Effector CD4-positive, alpha-beta T cell (primary cell): ENCODE measurements at places on chromosomes 3 and 15.

DNA sequence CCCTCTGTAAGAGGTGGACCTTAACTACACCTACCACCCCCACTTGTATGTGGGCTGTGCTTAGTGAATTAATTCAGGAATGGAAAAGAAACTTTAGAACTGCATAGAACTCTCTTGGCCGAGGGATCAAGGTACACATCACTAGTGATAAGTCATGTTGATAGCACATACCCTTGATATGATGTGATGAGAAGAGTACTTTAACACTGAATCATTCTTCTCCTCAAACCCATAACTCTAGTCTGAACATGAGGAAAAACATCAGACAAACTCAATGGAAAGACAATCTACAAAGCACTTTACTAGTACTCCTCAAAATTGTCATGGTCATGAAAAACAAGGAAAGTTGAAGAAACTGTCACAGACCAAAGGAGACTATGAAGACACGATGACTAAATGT, 87.6 kb downstream of the P2RY1 start:
- no peak for DNase-seq

GRCh38 chr15:79844221-79844620, 52.6 kb downstream of the MTHFS start:
- DNase-seq: no peak

DNA sequence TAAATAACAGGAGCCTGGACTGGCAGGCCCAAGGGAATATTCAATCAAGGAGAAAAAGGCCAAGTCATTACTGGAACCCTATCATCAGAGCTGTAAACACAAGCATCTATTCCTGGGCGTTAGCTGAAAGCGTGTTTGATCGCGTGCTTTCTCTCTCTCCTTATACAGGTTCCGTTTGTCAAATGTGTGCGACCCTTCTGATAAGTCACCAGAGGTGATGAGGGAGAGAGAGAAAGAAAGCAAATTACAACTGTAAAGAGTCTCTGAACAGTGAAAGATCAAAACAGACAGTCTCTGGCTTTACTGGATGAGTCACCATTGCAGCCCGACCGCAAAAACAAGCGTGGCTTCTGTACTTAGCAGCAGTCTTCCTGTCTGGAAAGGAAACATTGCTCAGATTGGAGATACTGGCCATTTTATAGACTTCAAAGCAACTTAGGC, 39.5 kb upstream of the TPRG1 start:
- peak; percentile 61 for DNase-seq

DNA sequence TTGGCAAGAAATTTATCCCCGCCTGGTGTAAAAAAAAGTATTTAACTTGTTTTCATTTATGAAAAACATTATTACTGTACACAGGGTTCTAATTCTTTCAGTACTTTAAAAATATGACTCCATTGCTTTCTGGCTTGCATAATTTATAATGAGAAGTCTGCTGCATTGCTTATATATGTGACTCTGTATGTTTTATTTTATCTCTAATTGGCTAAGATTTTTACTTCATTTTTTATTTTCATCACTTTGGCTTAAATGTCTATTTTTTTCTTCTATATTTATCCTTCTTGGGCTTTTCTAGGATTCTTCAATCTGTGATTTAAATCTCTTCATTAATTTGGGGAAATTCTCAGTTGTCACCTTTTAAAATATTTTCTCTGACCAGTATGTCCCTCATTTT, 636.6 kb upstream of the NR2F2 start:
- no peak for DNase-seq

DNA sequence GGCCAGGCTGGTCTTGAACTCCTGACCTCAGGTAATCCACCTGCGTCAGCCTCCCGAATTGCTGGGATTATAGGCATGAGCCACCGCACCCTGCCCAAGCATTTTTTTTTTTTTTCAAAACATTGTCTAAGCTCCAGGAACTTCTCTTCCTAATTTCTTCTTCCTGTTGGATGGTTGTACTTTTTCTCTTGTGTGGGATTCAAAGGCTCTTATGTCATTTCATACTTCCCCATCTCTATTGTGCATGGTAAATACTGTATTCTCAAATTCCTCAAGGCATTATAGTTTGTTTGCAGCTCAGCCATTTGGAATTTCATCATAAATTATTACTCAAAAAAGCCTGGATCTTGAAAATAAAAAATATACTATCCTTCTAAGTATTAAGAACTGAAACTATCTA, 199.1 kb upstream of the GADL1 start:
- no peak for DNase-seq

- no peak for DNase-seq
Observed at GRCh38 chr15:69629631-69630161, 177.1 kb downstream of the RPLP1 start.

DNA sequence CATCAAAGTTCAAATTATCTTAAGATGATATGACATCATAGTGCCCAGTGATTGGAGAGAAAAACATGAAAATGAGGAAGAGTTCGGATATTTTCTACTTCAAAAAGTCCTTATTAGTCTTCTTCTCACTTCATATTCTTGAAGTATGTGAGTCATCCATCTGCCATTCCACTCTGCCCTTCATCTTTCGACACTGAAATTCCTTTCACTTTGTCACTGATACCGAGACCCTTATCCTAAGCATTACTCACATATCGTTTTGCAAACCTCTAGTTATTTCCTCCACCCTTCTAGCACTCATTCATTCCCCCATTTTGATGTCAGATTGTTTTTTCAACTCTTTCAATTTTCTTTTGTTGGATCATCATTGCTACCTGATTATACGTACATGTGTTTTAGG, 4.0 kb downstream of the OR5H14 start:
- no peak for DNase-seq

DNA sequence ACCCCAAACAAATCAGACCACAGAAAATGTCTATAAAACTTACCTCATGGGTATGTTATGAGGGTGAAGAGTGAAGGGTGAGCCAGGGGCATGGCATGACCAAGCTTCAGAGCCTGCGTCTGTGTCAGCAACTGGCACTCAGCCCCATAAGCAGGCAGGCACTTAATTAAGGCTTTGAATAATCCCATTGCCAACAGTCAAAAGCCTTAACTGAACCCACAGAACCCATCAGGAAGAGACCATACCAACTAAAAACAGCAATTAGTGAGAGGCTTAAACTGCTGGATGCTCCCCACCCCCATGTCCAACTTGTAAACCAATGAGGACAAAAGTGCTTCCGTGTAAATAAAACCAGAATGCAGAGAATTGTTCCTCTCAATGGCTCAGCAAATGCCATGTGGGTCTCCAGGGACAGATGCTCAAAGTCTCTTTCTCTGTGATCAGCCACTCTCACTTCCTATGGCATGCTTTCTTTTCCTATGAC, 126.0 kb downstream of the MYLK start:
- DNase-seq: no peak

DNA sequence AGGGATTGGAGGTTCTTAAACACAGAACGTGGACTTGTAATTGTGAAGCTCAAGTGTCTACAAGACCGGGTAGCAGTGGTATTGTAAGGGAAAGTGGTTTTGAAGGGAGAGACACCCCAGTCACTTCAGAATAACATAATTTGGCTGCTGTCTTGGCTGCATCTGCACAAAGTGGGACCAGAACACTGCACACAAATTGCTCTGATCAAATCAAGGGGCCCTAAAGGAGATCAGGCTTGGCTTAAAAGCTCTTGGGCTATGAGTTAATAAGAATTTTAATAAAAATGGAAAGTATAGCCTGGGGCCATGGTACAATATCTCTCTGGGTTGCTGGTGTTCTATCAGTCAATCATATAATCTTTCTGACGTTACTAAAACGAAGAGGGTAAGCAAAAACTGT, 356.1 kb upstream of the ICE2 start:
- DNase-seq: no peak

- no peak for DNase-seq
Observed at GRCh38 chr15:79641841-79642240, 209.7 kb downstream of the MINAR1 start.

DNA sequence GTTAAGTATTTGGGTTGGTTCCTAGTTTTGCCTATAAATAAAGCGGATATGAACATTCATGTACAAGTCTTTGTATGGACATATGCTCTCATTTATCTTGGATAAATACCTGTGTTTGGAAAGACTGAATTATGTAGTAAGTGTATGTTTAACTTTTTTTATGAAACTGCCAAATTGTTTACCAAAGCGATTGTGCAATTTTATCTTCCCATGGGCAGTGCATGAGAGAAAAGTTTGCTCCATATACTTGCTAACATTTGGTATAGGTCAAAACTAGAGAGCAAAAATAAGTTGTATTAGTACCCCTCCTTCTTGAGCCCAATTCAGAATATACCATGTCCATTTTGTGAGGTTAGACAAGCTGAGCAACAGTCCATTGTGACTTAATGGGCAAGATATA, 502.6 kb downstream of the SQOR start:
- no peak for DNase-seq

DNA sequence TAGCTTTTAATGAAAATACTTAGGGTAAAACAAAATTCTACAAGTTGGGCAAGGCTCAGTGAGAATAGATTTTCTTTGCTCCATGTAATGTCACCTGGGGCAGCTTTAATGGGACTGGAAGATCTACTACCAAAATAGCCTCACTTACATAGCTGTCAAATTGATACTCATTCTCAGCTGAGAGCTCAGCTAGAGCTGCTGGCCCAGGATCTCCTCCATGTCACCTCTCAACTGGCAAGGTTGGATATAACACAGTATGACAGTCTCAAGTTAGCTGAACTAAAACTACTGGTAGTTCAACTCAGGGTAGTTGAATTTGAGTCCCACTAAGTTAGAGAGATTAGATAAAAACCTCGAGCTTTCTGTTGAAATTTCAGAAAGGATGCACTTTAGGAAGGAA, 218.5 kb upstream of the PLSCR5 start:
- DNase-seq: no peak

GRCh38 chr3:72848703-72849081, 447 bp upstream of the SHQ1 start:
- DNase-seq: peak; percentile 31

- DNase-seq: peak; percentile 98
Observed at GRCh38 chr15:63188926-63189871, at the start of gene RAB8B. TSS of gene RAB8B (plus strand) at chr15:63189606. CDS start at chr15:63189625, 19 bp downstream.

GRCh38 chr3:106482451-106482850, 613.6 kb upstream of the CBLB start:
- no peak for DNase-seq

- no peak for DNase-seq
Observed at GRCh38 chr3:62785384-62785783, 89.8 kb downstream of the CADPS start.

- no peak for DNase-seq
Observed at GRCh38 chr3:157912514-157913451, 193.4 kb downstream of the SHOX2 start.
